Gastroesophageal sphincter (tissue), 4 donors: ENCODE measurements at places on chromosomes 11 and 22.
A peak's percentile ranks its signal among the peaks of the same experiment; 100 is the strongest.

DNA sequence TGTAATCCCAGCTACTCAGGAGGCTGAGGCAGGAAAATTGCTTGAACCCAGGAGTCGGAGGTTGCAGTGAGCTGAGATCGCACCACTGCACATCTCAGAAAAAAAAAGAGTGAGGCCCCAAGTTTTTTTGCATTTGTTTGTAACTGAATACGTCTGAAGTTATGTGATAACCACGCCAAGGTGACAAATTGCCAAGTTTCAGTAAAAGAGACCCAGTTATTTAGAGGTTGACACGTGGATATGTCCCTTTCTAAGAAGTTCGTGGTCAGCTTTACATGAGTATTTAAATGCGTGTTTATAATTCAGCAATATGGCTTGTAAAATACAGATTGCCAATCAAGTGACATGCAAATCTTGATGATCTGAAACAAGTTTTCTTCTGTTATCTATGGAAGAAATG is 8.0 kb downstream of the PPARA start:
- ATAC-seq, result no peak

- no peak for ATAC-seq
Measured at GRCh38 chr11:108929241-108929640, 264.4 kb downstream of the DDX10 start.

DNA sequence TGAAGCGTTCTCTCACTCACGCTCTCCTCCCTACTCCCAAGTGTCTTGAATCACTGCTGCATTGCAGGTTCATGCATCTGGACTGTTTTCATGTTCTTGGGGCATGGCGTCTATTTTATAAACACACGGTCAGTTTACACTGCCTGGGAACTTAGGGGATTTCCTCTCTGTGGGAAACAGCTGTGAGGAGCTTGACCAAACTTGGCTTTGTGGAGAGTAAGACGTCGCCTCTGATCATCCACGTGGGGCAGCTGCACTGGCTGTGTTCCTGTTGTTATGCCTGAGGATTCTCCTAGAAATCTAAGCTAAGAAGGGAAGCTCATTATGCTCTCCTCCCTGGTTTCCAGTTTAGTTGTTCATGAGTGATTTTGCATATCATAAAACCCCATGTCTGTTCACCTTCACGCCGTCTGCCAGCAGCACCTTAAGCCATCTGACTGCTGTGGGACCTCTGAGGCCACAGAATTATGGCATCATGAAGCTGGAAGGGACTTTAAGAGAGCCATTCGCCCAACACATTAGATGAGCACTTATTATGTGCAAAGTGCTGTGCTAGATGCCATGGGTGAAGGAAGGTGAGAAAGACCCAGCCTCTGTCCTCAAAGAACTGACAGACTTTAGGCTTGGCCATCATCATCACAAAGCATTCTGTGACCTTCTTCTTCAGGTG is 38.8 kb upstream of the POU2AF1 start:
- ATAC-seq, result peak; percentile 88

GRCh38 chr22:49889071-49889470 is 29.2 kb downstream of the ALG12 start:
- no peak for ATAC-seq

GRCh38 chr11:19460718-19461405 is 220.1 kb upstream of the E2F8 start:
- peak; percentile 35 for ATAC-seq

DNA sequence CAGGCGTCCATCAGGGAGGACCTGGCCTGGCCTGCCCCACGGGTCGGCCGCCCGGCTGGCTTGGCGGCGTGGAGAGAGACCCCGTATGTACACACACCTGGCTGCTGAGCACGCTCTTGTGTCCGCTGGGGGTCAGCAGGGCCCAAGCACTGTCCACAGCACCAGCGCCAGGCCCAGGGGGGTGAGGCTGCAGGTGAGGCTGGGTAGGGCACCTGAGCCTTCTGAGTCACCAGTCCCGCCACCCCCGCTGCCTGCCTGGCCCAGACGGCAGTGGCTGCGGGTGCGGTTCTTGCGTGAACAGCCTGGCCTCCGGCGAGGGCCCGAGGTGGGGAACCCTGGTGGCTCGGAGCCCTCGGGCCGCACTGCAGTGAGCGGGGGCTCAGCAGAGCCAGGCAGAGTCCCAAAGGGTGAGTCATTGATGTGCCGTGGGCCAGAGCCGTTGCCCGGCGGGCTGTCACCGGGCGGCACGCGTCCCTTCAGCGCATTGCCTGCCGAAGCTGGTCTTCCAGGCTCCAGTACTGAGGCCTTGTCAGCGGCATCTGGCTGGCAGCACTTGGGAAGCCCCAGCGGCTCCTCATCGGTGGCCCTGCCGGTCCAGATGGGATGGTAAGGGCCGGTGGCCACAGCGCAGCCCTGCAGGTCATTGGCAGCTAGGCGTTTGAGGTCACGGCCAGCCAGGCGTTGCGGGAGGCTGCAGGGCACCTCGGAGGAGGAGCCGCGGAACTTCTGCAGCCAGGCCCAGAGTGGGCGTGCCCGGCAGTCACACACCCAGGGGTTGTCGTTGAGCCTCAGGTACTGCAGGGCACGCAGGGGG is 26.3 kb downstream of the RTN4R start:
- no peak for ATAC-seq
